ENCODE measurements at places on chromosomes 2 and 18. TPM values are rescaled to one million over a fixed set of nuclear protein-coding genes. Genes with fewer than 3 reads are reported as not detected.

SMPD4 gene
- total RNA-seq: 140 TPM

DNA sequence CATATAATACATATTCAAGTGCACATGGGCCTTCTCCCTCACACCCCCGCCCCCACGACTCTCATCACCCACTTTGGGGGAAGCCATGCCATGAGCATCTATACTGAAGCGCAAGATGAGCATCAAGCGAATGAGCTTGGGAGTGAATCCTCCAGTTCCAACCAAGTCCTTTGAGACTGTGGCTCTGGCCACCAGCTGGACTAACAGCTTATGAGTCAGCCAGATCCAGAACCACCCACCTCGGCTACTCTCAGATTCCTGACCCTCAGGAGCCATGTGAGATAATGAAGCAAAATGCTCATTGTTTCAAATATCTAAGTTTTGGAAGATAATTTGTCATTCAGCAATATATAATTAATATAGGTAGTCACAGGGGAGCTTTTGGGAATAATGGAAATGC, 22.2 kb upstream of the IL1RL1 start:
- no peak for DNase-seq
- H3K27me3 ChIP-seq: no peaks in the 10 kb centered on the region
- H3K36me3 ChIP-seq: no peaks in the 10 kb centered on the region
- H3K4me3 ChIP-seq: no peak overlapping the region
- no peak overlapping the region for H3K27ac ChIP-seq
- no peaks in the 10 kb centered on the region for H3K4me1 ChIP-seq

GRCh38 chr2:32418778-32419177, 62.0 kb downstream of the BIRC6 start:
- H3K36me3 ChIP-seq: 0 out of 2 replicates have a peak, but pooled peaks cover 1% of the 10 kb centered on the region
- no peaks in the 10 kb centered on the region for H3K4me1 ChIP-seq
- H3K4me3 ChIP-seq: no peak overlapping the region

POTEJ gene
- total RNA-seq: not detected
